ENCODE measurements at places on chromosomes 4 and X. TPM values are rescaled to one million over a fixed set of nuclear protein-coding genes. Genes with fewer than 3 reads are reported as not detected.

Gene FAM47A
- total RNA-seq: not detected

Gene F8A3
- 4.5 TPM for total RNA-seq

Gene ASB5
- not detected for total RNA-seq

Gene KLHL13
- 3.6 TPM for total RNA-seq

Gene NPY5R
- 0.15 TPM for total RNA-seq

Gene ELF2
- total RNA-seq: 17.4 TPM

Gene ARSD
- total RNA-seq: not detected

GRCh38 chr4:1565598-1566295 lies 118.4 kb downstream of the FAM53A start:
- no peak for DNase-seq

- DNase-seq: no peak
Measured at GRCh38 chrX:151982222-151982621, 7.7 kb upstream of the GABRE start.

- no peak for DNase-seq
Measured at GRCh38 chrX:17792826-17793225, 55.5 kb downstream of the SCML1 start.

DNA sequence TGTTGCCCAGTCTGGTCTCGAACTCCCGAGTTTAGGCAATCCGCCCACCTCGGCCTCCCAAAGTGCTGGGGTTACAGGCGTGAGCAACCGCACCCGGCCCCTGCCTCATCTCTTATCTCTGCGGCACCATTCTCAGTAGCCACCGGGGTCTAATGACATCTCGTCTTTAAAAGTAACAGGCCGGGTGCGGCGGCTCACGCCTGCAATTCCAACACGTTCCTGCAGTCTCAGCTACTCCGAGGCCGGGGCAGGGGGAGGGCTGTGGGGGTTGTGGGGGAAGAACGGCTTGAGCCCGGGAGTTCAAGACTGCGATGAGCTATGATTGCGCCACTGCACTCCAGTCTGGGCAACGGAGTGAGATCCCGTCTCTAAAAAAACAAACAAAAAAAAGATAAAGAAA lies 28.8 kb downstream of the ING2 start:
- no peak for DNase-seq

DNA sequence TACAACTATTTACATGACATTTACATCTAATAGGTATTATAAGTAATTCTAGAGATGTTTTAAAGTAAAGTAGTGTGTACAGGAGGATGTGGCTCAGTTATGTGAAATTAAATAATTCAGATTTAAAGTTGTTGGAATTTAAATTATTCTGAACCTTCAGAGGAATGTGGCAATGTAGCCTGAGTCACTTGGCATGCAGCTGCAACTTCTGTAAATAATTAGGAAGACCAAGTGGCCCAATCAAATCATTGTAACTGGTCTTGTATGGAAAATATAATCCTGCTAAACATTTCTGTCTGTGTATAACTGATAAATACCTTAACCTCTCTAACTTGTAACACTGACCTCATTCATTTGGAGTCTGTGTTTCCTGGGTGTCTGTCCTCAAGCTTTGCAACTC lies 828.9 kb downstream of the GLUD2 start:
- no peak for DNase-seq

- DNase-seq: no peak
Measured at GRCh38 chr4:186676531-186677161, 47.0 kb downstream of the FAT1 start.
